Inflammatory macrophage treated with lipopolysaccharide for 4 hours (primary cell): ENCODE measurements at places on chromosomes 1 and 21.
A peak's percentile ranks its signal among the peaks of the same experiment; 100 is the strongest.

- DNase-seq: no peak
These were observed 134.4 kb downstream of the LRRC7 start for GRCh38 chr1:69702085-69702484.

DNA sequence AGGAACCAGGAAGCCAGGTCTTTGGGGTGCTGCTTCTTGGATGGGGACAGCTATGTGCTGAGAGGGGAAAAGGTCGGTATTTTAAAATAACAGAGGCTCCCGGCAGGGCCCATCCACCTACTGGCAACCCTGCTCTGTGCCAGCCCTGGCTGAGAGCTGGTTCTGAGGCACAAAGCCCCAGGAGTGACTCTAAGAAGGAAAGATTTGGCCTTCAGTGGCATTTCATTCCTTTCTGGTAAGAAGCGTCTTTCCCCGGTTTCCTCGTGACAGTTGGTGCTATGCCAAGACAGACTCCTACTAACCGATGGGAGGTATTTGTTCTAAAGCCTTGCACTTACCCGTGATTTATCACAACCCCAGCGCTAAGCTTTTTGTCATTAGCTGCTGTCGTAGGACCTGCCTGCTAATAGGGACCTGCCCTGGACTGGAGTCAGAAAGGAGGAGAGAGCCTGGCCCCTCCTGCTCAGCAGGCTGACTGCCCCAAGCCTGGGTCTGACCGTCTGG lies 123.1 kb upstream of the ADAR start:
- DNase-seq: no peak

GRCh38 chr1:10901891-10902805 lies 105.7 kb upstream of the CASZ1 start:
- peak; percentile 39 for DNase-seq

DNA sequence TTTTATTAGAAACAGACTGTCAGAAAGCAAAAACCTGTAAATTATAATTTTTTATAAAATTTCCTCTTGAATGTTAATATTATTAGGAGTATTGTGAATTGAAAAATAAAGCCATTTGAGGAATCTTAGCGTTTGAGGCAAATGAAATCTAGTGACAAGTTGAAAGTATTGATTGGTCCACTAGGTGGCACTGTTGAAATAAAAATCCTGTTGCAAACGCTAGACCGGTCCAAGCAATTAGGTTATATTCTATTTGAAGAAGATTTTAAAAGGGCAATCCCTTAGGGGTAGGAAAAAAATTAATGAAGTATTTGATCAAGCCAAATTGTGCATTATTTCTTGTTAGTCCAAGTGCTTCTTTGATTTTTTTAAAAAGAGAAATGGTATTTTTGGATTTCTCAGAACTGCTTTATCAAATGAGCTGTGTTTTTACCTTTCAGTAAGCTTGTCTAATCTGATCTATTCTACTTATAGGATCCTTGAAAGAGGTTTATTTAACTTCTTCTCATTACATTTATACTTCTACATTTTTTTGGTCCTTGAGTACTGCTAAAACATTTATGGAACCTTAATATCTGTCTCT lies 57.7 kb downstream of the ATG4C start:
- DNase-seq: peak; percentile 61

DNA sequence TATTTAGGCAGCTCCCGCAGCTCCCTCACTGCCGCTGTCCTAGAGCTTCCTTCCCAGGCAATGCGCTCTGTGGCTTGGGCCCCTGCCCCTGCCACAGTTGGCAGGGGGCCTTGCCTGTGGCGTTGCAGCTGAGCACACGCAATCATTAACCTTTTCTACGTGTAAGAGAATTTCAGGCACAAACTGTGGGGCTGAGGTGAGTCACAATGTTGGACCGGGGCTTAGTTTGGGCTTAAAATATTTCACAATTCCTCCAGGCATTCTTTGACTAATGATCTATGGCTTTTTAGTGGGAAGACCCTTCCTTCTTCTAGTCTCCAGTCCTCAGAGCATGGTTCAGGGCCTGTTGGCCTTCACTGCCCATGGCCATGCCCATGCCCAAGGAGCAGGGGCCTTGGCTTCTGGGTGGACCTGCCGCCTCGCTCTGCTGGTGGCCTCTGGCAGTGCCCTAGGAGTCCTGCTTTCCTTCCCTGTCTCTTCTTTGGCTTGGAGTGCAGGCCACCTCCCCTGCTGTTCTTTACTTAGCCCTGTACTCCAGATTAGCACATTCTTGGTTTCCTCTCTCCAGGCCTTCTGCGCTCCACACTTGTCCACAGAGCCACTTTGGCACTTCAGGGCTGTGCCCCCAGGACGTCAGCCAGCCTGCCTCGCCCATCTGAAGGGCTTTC lies 39.2 kb downstream of the MAPKAPK2 start:
- DNase-seq: no peak

DNA sequence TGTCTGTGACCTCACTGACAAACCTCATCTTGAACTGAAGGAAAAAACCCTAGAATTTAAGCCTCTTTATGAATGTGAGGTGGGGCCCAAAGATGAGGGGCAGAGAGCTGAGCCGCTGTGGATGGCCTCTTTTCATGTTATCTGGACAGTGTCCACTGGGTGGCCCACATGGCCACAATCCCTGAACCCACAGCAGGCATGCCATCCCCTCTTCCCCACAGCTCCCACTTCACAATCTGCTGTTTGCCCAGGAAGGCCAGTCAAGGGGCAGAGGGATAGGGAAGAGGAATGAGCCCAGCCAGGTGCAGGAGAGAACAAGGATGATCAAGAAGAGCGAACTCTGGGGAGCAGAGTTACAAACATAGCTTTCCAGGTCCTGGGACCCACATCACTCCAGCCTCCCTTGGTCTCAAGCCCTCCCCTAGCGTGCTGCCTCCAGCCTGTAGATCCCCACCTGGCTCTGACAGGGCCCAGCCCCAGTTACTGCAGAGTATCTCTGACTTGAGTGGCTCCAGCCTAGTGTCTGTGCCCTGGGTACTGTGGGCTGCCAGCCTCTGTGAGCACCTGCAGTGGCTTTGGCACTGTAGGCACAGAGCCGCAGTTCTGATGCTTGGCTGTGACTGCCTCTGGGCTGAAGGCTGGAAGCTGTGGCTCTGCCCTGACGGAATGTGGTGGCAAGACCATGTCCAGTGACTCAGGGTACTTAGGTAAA lies 1.9 kb upstream of the SLFNL1 start:
- no peak for DNase-seq

- DNase-seq: no peak
These were observed 2.5 kb upstream of the ZNF683 start for GRCh38 chr1:26375081-26375480.

DNA sequence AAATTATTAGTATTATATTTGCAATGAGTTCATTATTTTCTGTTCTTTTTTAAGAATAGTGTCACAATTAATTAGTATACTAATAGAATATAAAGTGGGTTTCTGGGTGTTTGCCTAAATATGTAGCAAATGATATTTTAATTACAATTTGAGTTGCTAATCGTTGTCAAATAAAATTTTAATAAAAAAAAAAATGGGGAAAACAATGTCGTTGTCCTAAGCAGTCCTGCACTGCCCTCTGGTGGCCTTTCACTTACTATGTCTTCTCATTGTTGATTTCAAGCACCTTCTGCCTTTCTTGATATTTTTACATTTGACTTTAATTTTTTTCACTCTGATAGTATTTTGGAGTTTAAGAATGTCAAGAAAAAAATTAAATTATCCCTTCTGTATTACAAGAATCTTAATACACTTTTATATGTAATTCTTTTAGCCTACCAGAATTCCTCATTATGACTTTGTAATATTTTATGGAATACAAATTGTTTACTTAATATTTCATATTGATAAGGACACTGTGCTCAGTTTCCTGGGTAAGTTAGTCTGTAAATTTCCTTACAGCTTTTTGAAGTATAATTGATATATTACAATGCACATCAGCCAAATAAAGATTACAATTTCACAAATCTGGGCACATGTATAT lies 104.5 kb upstream of the FMN2 start:
- peak; percentile 63 for DNase-seq

GRCh38 chr1:234971586-234972297 lies 156.9 kb downstream of the TOMM20 start:
- no peak for DNase-seq
